ENCODE measurements at places on chromosomes 7 and 10.

DNA sequence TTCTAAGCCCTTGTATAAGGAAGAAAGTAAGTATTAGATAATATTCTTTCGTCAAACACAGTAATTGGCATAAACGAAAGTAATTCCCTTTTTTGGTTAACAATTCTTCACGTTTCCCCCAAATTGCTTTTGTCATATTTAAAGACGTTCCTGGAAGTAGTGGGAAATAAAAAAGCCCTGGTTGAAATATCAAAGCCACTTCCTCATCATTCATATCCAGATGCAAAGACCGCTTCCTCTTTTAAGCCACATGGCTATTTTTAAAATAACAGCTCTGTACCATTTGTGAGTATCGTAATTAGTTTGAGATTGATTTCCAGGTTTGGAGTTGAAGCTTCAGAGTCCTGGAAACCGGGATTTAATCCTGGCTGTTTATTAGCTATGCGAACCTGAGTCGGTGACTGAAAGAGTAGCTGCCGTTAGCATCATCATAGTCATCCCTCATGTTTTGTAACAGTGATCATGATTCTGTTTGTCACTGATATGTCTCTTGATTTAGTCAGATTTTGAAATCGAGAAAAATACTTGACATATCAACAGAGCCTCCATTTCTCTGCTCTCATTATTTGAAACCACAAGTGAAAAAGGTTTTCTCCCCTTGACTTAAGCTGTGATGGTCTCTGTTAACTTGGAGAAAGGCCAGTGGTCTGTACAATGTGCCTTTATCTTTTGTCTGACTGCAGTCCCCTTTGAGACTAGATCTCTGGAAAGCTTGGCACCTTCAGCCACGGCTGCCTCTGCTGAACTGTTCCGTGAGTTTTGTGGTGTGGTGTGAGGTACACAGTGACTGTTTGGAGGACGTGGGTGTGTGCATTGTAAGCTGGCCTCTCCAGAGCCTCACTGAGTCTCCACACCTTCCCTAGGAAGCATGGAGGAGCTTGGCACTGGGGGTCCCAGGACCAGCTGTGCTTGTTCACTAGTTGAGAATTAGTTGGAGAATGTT, 18.1 kb downstream of the OPTN start:
- no peak for DNase-seq

GRCh38 chr10:28236591-28236990, 66.3 kb downstream of the MPP7 start:
- DNase-seq = no peak

- DNase-seq = no peak
Measured at GRCh38 chr7:155469-155900, 36.9 kb upstream of the FAM20C start.

- DNase-seq = no peak
Measured at GRCh38 chr7:92415225-92415624, 32.1 kb upstream of the GATAD1 start.

DNA sequence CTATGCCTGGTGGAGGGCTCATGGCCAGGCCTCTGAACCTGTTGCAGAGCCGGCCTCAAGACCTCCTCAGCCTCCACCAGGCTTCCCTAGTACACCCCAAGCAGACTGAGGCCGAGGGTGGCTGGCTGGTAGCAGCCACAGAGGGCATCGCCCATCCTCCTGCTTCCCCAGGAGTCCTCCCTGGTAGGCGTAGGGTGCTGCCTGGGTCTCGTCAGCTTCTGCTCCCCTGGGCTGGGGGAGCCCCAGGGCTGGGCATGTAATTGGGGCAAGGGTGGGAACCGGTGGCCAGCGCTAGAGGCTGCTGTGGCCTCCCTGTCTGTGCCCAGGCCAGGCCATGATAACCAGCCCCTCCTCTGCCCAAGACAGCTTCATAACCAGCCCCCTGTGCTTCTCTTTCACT, 32.6 kb downstream of the TBATA start:
- DNase-seq = no peak

DNA sequence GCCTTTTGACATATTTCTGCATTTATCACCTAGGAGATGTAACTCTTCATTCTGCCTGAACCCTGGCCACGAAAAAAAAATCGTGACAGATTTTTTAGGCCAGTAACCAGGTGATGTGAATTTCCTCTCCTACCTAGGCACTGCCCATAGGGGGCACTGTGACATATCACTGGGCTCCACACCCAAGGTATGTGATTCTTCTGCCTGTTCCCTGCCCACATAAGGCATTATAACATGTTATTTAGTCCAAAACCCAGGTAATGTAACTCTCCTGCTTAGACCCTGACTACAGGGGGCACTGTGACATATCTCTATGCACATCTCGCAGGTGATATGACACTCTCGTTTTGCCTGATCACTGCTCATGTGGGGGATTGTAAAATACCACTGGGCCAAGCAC, 29.5 kb upstream of the ZNF107 start:
- no peak for DNase-seq

- peak; percentile 9 for DNase-seq
Measured at GRCh38 chr10:89389254-89389653, 3.2 kb upstream of the IFIT1 start.

DNA sequence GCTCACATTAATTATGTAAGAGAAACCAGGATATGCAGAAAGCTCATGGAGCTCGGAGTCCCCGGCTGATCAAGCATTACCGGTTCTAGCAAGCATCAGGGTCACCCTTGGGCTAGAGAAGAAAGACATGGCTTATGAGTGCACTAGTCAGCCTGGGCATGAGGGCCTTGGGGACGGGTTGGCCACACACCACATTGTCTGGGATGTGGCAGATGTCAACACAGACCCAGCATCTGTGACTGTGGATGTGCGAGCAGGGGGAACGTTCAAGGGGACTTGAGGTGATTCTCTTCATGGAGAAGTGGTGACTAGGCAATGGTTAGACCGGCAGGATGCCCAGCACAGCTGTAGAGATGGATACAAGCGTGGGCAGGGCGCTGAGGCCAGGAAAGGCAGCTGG, 13.7 kb downstream of the ZMIZ2 start:
- no peak for DNase-seq

DNA sequence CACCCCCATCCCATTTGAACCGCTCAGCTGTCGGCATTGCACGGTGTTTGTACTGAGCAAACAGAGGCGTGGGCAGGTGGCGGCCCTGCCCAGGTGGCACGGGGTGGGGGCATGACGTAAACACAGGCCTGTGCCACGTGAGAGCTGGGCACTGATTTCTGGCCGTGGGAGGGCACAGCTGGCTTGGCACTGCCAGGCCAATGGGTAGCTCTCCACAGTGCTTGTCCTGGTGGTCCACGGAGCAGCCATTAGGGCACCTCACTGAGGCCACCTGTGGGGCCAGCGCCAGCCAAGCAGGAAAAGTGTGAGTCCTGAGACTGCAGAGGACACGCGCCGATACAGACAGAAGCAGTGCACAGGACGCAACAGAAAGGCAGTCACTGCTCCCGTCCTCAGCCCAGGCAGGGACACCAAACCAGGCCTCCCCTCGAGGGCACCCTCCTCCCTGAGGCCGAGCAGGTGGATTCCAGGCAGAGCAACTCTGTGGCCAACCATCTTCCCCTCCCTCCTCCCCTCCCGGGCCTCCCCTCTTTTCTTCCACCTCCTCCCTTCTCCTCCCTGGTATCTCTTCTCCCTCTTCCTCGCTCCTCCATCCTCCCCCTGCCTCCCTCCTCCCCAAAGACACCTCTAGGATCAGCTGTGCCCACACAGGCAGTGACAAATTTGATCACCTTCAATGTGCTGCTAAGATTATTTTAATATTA, 258.7 kb downstream of the ELFN1 start:
- no peak for DNase-seq

GRCh38 chr7:132882714-132883428, 199.0 kb downstream of the CHCHD3 start:
- DNase-seq = peak; percentile 54

- no peak for DNase-seq
Measured at GRCh38 chr7:1567896-1568510, 1.8 kb downstream of the PSMG3 start.

DNA sequence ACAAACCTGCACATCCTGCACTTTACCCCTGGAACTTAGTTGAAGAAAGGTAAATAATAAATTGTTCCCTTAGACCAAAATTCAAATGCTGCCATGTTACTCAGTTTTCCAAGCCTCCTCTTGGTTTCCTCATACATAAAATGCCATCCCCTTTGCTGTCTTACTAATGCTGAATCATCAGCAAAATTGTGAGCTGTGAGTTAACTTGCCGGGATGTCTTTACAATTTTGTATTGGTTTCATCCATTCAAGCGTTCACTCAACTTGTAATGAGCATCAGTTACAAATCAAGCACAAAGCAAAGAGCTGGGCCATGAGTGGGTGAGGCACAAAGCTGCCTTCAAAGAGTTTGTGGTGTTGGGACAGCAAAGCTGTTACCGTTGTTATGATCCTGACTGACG, 395.8 kb upstream of the ZMIZ1 start:
- DNase-seq = no peak

DNA sequence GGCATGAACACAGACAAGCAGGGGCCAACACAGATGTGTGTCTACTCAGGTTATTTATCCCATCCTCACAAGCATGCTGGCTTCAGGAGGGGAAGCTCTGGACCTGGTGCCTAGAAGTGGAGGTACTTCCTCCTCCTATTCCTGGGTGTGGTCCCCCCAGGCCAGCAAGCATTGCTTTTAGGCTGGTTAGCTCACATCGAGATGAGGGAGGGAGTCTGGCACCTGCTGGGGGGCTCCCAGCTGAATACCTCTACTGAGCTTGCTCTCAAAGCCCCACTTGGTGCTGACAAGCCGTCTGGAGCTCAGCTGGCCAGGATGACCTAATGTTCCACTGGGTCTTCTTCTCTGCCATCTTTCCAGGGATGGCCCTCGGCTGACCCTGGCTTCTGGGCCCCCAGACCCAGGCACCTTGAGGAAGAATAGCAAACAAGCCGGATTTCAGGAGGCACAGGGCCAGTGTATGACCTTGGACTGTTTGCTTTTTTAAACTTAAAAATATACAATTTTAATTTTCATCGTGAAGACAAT, 26.8 kb downstream of the FAM241B start:
- no peak for DNase-seq

DNA sequence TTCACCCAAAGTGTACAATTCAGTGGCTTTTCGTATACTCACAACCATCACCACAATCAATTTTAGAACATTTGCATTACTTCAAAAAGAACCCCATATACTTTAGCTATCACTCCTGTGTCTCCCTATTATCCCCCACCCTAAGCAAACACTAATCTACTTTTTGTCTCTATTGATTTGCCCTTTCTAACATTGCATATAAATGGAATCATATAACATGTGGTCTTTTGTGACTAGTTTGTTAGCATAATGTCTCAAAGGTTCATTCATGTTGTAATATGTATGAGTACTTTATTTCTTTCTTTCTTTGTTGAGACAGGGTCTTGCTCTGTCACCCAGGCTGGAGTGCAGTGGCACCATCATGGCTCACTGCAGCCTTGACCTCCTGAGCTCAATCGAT, 21.0 kb upstream of the DNAJC12 start:
- DNase-seq = no peak

- no peak for DNase-seq
Measured at GRCh38 chr7:137718355-137718754, 128.4 kb downstream of the DGKI start.

DNA sequence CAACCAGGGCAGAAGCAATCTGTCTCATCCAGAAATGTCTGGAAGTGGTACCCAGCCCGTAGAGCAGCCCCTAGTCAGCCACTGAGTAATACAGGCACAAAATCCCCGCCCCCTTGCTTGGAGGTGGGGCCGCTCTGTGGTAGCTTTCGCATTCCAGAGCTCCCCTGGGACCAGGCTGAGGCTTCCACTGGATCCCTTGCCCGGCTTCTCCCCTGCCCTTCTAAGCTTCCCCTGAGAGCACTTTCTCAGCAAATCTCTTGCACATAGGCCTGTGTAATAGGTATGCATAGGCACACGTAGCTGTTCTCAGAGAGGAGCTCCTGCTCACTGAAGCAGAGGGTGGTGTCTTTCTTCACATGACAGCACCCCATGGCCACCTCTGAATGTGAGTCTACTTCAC, 144.2 kb downstream of the BMS1 start:
- no peak for DNase-seq

GRCh38 chr10:3564346-3565002, 220.5 kb downstream of the KLF6 start:
- DNase-seq = no peak

GRCh38 chr7:123635551-123636359, 19.9 kb upstream of the LMOD2 start:
- peak; percentile 4 for DNase-seq

- no peak for DNase-seq
Measured at GRCh38 chr10:31034098-31034909, 2.6 kb upstream of the ZNF438 start.

DNA sequence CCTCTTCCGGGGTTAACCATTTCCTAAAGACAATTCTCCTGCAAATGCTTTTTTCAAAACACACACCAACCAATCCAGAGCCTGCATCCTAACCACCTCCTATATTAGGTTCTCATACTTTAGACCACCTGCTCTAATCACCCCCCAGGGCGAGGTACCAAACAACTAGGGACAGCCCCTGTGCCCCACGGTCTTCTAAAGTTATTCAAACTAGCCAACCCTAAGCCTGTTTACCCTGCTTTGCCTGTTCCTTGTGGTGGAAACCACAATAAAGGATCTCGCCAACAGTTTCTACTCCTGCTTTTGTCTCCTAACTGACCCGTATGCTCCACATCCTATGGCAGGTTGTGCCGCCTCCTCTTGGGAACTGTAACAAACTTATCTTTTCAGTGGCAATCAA, 21.1 kb downstream of the SP4 start:
- no peak for DNase-seq

- no peak for DNase-seq
Measured at GRCh38 chr7:85924062-85924461, 719.6 kb upstream of the GRM3 start.
